ENCODE measurements at places on chromosomes 2 and 18.

DNA sequence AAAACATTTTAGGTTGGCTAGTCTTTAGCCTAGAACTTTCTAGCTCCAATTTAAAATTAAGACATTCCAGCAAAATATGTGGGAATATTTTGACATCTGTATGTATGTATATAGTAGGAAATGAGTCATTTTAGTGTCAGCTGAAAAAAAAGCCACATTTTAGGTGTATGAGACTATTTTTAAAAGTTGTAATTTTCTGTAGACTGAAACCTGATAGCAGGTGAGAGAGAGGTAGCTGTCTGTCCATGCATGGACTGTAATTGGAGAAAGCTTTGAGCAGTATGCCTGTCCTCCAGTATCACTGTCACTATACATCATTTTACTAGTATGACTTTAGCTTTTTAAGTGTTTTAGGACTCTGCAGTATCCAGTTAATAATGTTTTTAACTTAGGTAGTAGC, 26.1 kb upstream of the PPP1R1C start:
- DNase-seq, result no peak

GRCh38 chr18:72544092-72544886, at the start of gene CBLN2:
Gene CBLN2 (minus strand): TSS chr18:72544342. CDS start chr18:72542160, 2,182 bp downstream.
- DNase-seq, result no peak

DNA sequence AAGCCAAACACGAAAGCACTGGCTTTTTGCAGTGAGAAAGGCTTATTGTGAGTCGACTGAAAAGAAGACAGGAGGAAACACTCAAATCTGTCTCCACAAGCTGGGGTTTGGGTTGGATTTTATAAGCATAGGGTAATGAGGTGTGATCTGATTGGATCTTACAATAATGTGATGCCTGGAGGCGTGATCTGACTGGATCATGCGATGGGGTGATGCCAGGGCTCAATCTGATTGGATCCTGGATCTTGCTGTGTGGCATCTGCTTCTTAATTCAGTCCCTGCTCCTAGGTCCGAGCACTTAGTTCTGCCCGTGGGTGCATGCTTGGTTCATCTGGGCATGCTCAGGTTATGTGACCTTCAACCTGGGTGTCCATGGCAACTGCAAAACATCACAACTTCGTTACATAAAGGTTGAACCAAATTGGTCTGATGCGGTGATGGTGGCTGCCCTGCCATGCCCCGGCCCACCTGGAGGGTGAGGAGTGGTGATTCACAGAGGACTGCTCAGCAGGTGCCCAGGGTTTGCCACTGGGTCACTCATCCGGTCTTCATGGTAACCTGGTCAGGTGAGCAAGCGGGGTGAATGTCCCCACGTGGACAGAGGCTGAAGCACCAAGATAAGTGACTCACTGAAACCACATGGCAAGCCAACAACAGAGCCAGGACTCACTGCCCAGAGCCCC, 111.0 kb downstream of the KCNF1 start:
- DNase-seq, result no peak

- no peak for DNase-seq
These were observed 54.9 kb upstream of the TSPYL6 start for GRCh38 chr2:54310961-54311360.

DNA sequence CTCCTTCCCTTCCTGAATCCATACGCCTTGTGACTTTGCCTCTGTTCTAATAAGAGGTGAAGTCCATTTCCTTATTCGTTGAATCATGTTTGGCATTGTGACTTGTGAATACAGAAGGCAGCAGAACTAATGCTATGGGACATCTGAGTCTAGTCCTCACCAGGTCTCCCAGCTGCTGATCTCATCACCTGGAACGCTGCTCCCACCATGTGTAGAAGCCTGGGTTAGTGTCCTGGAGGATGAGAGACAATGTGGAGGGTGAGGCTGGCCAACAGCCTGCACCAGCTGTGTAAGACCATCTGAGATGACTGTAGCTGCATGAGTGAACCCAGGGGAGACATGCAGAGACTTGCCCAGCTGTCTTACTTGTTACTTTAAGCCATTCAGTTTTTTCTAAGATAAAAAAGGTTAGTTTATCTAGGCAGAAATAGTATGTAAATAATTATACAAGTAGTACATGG, 3.5 kb upstream of the HAAO start:
- DNase-seq, result no peak

DNA sequence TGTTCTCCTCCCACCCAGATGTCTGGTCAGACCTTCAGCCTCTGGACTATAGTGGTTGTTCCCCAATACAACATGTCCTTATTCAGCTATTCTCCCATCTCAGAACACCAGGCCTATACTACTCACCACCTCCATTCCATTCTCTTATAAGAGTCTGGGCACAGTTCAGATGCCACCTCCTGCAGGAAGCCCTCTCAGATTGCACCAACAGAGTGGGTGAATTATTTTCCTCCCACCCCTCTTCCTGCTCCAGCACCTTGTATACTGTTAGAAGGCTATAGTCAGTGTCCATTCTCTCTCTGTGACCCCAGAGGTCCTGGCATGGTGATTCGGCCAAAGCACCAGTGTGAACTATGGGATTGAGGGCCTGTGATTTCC, 204.6 kb downstream of the GLI2 start:
- DNase-seq, result no peak
